ENCODE measurements at places on chromosomes 6 and 20.

- no peak for DNase-seq
These were observed 22.2 kb upstream of the TXLNB start for GRCh38 chr6:139313784-139314545.

- no peak for DNase-seq
These were observed 67.9 kb upstream of the MAP7 start for GRCh38 chr6:136618086-136618485.

DNA sequence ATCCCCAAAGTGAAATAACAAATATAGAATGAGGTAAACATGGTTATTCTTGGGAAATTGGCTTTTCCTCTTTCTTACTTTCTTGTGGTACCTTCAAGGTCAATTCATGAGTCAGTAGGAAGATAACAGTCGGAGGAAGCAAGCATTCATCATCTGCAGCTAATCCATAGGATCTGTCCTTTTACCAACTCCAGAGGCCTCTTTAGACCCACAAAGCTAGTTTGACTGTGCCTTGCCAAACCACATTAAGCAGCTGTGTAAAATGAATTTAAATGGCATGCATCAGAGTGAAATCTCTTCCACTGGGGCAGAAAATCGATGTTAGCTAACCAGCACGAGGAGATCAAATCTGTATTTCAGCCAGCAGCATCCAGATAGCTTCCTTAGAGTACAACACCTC, 171.3 kb downstream of the TMEM242 start:
- no peak for DNase-seq

DNA sequence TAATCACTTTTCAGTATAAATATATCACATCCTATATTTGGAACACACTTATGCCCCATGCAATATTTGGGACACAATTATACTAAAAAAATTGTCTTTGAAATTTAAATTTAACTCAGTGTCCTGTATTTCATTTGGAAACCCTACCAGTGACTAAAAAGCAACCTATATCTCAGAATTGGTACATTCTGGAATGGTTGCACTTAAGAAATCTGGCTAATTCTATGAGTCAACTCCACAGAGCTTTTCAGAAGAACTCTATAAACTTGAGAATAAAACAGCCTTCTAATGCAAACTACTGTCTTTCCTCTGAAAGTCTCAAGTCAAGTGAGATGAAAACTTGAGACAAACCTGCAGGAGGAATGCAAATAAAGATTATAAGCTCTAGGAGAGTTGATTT, 320.2 kb downstream of the MAFB start:
- DNase-seq: no peak

GRCh38 chr20:56111961-56112730, 106.8 kb upstream of the CBLN4 start:
- DNase-seq: no peak

- no peak for DNase-seq
These were observed 19.6 kb downstream of the GPLD1 start for GRCh38 chr6:24469811-24470210.

DNA sequence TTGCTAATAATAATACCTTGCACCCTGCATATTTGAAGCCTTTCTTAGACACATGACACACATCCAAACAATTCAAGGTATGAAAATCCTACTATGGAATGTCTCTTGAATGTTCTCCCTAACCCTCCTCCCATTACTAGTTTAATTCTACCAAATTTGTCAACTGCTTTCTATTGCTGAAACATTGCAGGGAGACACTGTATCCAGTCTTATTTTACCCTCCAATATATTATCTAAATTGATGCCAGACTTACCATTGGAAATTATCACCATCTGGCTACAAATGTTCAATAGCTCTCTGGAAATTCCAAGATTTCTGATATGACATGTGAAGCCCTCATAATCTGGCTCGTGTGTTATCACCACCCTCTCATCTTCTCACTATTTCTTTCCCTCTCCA, 1027.3 kb upstream of the CITED2 start:
- no peak for DNase-seq

GRCh38 chr20:48702455-48702913, 125.3 kb downstream of the PREX1 start:
- no peak for DNase-seq

- DNase-seq: no peak
These were observed 3.8 kb downstream of the ULBP3 start for GRCh38 chr6:150065083-150065482.

GRCh38 chr6:105313211-105313610, 89.7 kb downstream of the PREP start:
- DNase-seq: no peak
